ENCODE measurements at places on chromosomes 7 and 10.

DNA sequence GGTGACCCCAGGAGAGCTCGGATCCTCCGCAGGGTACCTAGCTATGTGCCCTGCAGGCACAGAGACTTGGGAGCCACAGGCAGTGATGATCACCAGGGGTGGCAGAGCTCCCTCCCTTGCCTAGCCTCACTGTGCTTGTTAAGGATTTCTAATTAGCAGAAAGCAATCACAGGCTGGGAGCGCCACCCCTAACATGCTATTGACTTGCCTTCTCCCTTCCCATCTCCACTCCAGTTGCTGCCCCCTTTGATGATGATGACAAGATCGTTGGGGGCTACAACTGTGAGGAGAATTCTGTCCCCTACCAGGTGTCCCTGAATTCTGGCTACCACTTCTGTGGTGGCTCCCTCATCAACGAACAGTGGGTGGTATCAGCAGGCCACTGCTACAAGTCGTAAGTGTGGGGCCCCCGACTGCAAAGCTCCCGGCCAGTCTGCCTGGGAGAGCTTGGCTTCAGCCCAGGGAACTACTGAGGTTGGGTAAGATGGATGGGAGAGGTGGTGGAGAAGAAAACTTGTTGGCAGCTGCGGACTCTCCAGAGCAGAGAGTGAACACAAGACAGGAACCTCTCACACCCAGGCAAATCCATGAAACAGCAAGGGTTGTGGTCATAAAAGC is 1.2 kb downstream of the PRSS1 start:
- no peak for DNase-seq

- DNase-seq, result no peak
Measured at GRCh38 chr10:80590585-80591125, 53.0 kb downstream of the SH2D4B start.

DNA sequence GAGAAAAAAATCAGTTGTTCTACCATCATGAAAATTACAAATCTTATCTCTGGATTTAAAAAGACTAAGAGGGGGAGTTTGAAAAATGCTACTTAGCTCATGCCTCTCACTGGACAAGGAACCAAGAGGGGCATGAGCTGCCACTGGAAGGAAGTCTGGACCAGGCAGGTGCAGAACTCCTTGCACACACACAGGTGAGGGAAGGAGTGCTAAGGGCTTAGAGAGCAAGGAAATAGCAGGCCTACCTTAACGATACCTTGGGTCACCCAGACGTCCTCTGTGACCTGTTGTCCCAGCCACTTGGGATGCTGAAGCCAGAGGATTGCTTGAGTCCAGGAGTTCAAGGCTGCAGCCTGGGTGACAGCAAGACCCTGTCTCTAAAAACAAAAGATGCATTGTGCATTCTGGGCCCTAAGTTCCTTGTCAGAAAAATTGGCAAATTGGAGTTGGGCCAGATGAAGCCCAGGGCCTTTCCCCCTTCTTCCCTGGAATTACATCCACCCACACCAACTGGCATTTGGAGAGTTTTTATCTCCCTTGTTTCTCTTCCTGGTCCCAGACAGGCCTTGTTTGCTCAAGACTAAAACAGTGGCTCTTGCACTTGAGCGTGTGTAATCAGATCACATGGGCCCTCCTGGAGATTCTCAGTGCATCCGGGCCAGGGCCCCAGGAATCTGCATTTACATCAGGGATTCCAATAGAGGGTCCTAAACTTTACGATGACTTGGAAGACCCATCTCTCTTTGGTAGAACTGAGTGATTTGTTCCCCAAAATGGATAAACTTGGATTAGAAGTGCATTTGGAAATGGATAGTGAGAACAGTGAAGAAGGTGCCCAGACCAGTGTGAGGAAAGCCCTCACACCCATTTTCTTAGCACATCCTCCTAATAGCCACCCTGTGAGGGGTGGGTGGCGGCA is 3.0 kb downstream of the DDIT4 start:
- peak; percentile 82 for DNase-seq

DNA sequence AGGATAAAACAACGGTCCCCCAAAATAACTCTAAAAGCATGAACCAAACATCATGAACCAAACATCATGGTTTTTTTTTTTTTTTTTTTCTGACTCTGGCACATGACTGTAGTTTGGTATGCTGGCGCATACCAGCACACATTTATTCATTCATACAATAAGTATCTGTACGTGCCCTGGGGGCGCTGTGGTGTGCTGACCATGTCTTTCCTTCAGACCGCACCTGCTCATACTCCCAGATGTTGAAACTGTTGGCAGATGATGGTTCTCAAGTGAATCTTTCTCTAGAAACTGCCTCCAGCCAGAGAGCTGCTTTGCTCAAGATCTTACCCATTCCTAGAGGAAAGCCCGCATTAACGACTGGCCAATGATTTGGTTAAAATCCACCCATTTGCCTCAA is 114.7 kb upstream of the ANKRD30A start:
- no peak for DNase-seq

GRCh38 chr10:6729861-6730344 is 149.8 kb upstream of the PRKCQ start:
- DNase-seq, result no peak

GRCh38 chr7:12028508-12028907 is 182.6 kb upstream of the TMEM106B start:
- DNase-seq, result no peak

GRCh38 chr7:108809356-108809755 is 239.7 kb downstream of the DNAJB9 start:
- no peak for DNase-seq

- DNase-seq, result no peak
Measured at GRCh38 chr10:28467615-28468014, 65.3 kb upstream of the WAC start.

DNA sequence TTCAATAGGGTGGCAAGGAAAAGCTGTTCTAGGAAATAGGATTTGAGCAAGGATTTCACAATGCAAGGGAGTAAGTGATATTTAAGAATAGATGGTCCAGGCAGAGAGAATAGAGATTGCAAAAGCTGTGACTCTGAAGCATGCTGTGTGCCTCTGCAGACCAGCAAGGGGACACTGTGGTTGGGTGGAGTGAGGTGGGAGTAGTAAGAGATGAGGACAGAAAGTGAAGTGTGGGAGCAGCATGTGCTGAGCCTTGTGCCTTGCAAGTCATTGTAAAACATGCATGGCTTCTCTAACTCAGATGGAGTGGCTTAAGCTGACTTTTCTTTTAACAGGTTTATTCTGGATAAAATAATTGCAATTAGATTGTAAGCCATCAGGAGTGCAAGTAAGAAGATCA is 442.4 kb downstream of the CCSER2 start:
- DNase-seq, result no peak

- DNase-seq, result no peak
Measured at GRCh38 chr10:23413629-23414089, 25.2 kb upstream of the OTUD1 start.

- DNase-seq, result no peak
Measured at GRCh38 chr10:132570771-132571649, 33.4 kb downstream of the INPP5A start.

DNA sequence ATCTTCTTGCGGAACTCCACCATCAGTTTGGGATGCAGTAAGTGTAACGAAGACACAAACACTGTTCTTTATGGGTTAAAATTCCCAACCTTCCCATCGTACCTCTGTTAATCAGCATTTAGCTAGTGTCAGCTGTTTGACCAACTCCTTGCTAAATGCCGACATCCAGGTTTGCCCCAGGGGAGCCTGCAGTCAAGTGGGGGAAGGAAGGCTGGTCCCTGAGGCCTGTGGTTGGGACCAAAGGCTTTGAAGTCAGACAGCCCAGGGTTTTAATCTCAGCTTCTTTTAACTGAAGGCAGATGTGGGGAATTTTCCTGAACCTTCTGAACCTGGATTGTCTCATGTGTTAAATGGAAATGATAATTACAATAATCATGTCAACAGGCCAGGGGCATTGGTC is 443.7 kb downstream of the GLRX3 start:
- no peak for DNase-seq

DNA sequence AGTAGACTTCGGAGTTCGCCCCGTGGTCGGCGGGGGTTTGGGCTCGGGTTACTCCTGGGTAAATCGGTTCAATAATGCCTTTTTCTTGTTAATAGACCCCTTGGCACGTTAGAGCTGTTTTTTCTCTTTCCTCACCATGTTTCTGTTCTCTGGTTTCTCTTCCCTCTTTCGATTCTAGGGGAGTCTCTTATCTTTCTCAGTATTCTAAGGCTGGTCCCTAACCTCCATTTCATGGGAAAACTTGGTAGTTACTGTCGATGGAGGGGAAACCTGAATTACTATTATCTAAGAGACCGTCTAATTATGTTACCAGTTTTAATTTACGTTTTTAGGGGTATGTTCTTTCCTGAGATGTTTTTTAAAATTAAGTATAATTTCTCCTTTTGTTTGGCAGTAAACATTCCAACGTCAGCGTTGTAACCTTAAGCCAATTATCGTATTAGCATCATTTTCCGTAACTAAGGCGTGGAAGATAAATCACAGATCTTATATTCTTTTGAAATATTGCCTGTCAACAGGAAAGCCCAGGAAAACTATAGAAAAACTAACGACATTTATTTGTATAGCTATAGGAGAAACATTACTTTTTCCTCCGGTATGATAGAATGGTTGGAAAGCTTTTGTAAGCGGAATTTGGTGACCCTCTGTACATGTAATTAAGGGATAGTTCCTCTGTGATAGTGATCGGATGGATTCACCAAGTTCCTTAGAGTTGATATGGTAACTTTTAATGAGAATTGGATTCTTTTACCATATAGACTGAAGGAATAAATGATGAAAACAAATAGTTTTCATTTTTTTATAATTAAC is 847 bp downstream of the BTAF1 start:
- peak; percentile 73 for DNase-seq

- no peak for DNase-seq
Measured at GRCh38 chr7:114375907-114376306, 38.7 kb upstream of the FOXP2 start.

GRCh38 chr7:94064541-94065191 is 60.5 kb upstream of the BET1 start:
- no peak for DNase-seq

- DNase-seq, result no peak
Measured at GRCh38 chr7:117692338-117692737, 180.9 kb downstream of the CTTNBP2 start.

- no peak for DNase-seq
Measured at GRCh38 chr7:18294411-18294810, 201.1 kb upstream of the HDAC9 start.

DNA sequence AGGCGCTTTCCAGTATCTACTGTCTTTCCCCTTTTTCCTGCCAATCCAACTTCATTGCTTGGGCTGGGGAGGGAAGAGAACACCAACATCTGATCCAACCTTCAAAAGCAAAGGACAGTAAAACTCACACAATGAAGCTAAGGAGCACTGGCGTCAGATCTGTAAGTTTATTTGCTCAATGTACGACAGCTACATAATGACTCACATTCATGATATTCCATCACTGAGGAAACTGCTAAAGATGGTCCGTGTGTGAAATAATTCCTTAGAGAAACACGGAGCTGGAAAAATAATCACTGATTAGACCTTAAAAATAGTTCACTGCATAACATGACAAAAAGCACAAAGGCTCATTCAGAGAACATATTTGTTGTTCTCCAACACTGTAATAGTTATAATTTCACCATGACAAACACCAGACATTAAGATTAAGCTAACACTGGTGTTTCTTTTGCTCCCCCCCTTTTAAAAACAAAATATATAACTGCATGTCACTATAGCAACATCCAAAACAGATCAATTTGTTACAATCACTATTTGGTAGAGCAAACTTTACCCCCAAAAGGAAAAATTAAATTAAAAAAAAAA is 24.3 kb downstream of the HSPB1 start:
- DNase-seq, result no peak

- no peak for DNase-seq
Measured at GRCh38 chr10:89339875-89340274, 12.1 kb downstream of the IFIT3 start.

- DNase-seq, result peak; percentile 37
Measured at GRCh38 chr7:28840592-28840995, 117.5 kb downstream of the TRIL start.

DNA sequence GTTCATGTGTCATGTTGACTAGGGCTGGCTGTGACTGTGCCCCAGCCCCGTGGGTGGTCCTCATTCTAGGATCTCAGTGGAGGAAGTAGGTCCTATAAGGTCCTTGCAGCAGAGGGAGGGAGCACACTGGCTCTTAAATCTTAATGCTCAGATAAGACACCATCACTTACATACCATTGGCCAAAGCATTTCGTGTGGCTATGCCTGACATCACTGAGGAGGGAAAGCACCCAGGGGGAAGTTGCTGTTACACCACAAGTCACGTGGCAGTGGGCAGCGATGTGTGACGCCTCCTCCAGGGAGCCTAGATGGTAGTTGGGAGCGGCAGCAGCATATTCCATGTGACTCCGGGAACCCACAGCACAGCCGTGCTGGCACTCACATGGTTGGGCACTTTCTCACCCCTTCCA is 224.7 kb upstream of the SH2B2 start:
- no peak for DNase-seq

GRCh38 chr7:33852838-33853237 is 52.5 kb upstream of the BMPER start:
- DNase-seq, result no peak

DNA sequence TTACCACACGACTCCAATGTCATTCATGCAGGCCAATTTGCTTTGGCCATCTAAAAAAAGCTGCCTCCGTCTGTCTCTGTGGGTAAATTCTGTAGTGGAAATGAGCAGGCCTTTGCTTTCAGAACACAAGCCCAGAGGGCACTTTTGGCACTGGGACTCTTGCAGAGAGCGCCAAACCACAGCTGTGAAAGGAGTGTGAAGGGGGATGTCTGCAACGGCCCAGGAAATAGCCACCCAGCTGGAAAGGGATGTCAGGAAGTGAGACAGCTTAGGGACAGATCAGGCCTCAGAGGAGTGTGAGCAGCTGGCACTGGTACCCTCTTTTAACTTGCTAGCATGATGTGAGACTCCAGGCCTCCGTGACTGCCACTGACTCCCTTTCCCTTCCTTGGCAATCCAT is 152.4 kb downstream of the DKK1 start:
- no peak for DNase-seq

DNA sequence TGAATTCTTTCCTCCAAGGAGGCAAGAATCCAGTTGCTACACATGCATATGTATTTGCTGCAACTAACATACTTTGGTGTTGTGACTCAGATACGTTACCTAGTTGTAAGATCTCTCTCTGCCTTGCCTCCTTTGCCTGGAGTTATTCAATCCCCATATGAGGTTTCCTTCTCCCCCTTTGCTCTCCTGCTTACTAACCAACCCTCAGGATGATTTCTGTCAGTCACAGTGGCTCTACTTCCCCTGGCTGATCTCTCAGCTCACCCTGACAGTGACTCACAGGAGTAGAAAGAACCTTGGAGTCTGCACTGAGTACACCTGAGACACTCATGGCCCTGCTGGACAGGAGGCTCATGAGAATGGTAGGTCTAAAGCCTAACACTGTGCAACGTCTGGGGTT is 92.0 kb downstream of the TMEM106B start:
- DNase-seq, result no peak

- DNase-seq, result no peak
Measured at GRCh38 chr10:45003432-45004000, 2.8 kb downstream of the ZNF22 start.

DNA sequence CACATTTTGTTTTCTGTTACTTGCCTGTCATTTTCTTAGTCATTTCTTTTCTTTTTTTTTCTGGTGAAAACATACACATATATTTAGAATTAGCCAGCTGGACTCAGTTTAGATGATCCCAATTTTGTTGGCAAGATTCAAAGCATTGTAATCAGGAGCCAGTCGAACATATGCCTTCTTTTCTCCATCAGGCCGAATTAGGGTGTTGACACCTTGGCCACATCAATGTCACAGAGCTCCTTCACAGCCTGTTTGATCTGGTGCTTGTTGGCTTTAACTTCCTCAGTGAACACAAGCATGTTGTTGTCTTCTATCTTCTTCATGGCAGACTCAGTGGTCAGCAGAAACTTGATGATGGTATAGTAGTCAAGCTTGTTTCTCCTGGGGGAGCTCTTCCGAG is 32.6 kb downstream of the PHF14 start:
- DNase-seq, result no peak

GRCh38 chr10:43314626-43315495 is 48.0 kb upstream of the RASGEF1A start:
- no peak for DNase-seq
